ENCODE measurements at places on chromosomes 2 and 18.

DNA sequence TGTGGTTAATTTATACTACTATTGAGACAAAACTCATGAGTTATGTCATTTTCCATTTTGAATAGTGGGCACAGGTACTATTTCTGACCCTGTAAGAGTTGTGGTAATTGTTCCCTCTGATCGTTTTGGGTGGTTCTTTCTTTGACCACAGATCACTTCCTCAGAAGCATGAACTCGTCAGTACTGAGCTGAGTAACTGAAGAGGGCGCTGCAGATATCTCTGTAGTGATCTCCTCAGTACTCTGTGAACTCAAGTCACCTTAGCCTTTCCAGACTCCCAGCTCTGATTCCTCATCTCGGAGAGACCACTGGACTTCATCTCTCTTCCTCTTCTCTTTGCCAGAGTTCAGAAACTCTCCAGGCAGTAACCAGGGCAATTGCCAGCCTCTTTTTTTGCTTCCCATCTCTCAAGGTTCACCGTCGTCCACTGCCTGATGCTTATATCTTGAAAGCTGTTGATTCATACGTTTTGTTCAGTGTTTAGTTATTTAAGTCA, 9.4 kb upstream of the IL1RL1 start:
- DNase-seq, result no peak

- DNase-seq, result no peak
Observed at GRCh38 chr2:225598897-225599296, 199.4 kb downstream of the NYAP2 start.

DNA sequence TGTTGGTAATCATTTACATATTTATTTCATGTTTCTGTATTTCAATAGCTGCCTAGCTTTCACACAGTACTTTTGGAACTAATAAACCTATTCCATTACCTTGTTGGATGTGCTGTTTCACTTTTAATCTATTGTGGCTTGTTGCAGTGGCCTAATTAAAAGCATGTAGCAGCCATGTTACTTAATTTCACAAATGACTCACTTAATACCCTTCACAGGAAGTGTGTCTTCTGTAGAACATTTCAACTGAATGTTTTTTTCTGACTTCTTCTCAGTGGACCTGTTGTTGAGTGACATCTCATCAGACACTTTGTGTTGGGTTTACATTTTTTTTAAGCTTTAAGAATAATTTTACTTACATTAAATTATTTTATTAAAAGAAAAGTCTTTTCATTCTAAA, 260.5 kb upstream of the THUMPD2 start:
- DNase-seq, result no peak

DNA sequence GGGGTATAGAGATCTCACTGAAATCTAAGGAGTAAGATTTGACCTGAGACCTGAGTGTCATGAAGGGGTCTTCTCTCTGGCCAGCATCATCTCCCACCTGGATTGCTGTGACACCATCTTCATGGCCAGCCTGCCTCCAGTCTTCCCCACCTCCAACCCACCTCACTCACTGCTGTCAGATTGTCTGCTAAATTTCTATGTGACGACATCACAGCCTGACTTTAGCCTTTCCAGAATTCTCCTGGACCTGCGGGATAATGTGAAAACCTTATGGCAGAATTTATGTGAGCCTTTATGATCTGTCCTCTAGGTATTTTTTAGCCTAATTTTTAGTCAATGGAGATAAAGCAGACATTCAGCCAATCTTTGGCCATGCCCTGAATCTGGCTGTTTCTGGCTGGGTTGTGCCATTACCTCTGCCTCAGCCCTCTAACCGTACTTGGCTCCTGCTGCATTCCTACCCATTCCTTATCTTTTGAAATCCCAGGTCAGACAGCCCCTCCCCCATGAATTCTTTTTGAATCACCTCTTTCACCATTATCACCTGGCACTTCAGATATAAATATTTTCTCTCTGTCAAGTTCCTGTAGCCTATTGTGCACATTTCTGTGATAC, 66.4 kb upstream of the MMADHC start:
- no peak for DNase-seq

DNA sequence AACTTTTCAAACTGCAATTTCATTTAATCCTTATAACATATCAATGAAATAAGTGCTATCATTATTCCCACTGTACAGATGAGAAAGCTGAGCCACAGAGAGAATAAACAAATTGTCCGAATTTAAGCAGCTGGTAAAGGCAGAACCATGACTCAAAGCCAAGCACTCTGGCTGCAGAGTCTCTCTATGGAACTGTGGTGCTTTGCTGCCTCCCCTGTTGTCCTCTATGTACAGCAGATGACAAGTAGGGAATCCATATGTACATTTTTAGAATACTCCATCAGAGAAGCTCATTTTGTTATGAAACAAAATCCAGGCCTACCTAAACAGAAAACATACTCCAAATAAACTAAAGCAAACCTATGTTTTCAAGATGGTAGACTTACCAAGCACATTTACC, 45.1 kb downstream of the FARSB start:
- no peak for DNase-seq

DNA sequence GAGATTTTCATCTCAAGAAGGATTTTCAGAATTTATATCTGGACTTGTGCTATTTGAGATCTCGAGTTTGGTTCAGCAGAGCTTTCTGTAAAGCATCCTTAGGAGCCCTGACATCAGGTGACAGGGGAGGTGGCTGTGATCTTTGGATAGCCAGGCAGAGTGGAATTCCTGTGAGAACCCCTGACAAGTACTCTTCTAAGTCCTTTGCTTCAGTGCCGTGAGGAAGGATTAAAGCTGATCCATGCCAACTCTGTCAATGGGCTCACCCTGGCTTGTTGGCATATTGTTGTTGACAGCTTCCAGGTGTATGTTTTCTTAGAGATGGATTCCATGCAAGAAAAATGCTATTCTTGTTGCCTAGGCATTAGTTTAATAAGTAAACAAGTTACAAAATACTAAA, 38.0 kb upstream of the NFE2L2 start:
- no peak for DNase-seq

DNA sequence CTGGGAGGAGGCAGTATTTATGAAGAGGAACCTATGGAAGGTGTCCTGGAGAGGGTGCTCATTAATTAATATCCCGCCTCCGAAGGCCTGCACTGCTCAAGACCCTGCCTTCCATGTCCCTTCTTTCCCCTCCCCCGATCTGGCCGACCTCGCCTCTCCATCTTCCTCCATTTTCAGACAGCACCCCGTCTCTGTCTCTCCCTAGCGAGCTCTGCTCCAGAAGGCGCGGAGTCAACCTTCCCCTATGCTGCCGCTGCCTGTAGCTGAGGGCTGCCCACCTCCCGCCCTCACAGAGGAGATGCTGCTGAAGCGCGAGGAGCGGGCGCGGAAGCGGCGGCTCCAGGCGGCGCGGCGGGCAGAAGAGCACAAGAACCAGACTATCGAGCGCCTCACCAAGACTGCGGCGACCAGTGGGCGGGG, 1.1 kb upstream of the WBP1 start:
- no peak for DNase-seq

- DNase-seq, result no peak
Observed at GRCh38 chr2:23486684-23487075, 101.7 kb downstream of the KLHL29 start.

Measured in SW 1271 (cell line).